Tibial artery (tissue), 4 donors: ENCODE measurements at places on chromosomes 5 and 9.

DNA sequence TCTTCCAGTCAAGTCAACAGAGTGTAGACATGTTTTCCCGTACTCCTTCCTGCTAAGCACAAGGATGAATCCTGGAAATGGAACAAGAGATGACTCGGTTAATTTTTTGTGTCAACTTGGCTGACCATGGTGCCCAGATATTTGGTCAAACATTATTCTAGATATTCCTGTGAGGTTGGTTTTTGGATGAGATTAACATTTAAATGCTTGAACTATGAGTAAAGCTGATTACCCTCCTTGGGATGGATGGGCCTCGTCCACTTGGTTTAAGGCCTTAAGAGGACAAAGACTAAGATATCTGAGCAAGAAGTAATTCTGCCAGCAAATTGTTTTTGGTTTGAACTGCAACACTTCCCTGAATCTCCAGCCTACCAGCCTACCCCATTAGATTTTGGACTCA is 338.1 kb upstream of the MSX2 start:
- DNase-seq, result no peak

- DNase-seq, result no peak
These were observed 25.4 kb downstream of the GPR21 start for GRCh38 chr9:123058834-123059233.

GRCh38 chr9:12352045-12352315 is 341.2 kb upstream of the TYRP1 start:
- DNase-seq, result no peak

GRCh38 chr5:6676702-6677101 is 36.5 kb upstream of the TENT4A start:
- no peak for DNase-seq

GRCh38 chr9:108080285-108080684 is 590.7 kb upstream of the KLF4 start:
- no peak for DNase-seq

- no peak for DNase-seq
These were observed 801.3 kb downstream of the DNAH5 start for GRCh38 chr5:13143214-13143613.

GRCh38 chr5:150155258-150156026 is at the start of gene PDGFRB:
Gene PDGFRB (minus strand): TSS chr5:150155845. CDS start chr5:150137047, 18,798 bp downstream.
- peak; percentile 99 for DNase-seq

- DNase-seq, result no peak
These were observed 115.9 kb downstream of the PIK3R1 start for GRCh38 chr5:68331192-68332079.

- peak; percentile 45 for DNase-seq
These were observed 209.3 kb downstream of the DAB2IP start for GRCh38 chr9:121860744-121861143.

- DNase-seq, result no peak
These were observed 1.5 kb downstream of the SV2C start for GRCh38 chr5:76084496-76085242.

- no peak for DNase-seq
These were observed 34.9 kb downstream of the SMIM23 start for GRCh38 chr5:171820561-171820960.

GRCh38 chr9:111967621-111968020 is 71.0 kb downstream of the UGCG start:
- DNase-seq, result no peak

- DNase-seq, result no peak
These were observed 2.2 kb upstream of the PCYOX1L start for GRCh38 chr5:149355688-149356087.

GRCh38 chr9:135790850-135791249 is 88.9 kb downstream of the KCNT1 start:
- no peak for DNase-seq

- no peak for DNase-seq
These were observed 227.9 kb upstream of the KLF9 start for GRCh38 chr9:70642341-70642740.

DNA sequence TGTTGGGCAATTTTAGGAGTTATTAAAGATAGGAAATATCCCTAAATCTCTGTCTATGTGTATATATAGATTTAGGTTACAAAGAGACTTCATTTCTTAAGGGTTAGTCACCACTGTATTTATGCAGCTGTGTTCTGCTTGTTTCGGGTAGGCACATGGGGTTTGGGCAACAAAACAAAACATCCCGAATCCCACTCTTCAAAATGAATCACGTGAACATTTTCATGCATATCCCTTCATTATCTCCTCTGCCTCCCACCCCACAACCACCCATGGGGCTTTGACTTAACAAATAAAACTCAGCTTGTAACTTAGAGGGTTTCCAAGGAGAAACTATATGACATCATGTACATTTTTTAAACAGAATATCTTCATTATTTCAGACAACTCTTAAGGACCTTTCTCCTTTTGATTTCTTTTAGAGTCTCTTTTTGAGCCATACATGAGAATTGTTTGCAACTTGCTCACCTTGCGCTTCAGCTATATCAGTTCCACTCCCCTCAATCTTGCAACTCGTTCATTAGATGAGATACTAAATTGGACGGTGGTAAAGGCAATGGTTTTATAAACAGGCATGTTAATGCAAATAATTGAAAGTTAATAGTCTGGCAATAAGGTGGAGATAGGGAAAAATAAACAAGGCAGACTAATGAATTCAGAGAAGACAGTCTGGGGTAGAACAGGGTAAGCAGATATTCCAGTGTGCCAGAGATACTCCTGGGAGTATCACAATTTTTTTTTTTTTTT is 136.7 kb downstream of the CD180 start:
- DNase-seq, result no peak
